Spleen (tissue), 13 donors: ENCODE measurements at places on chromosomes 7 and 10. TPM values are rescaled to one million over a fixed set of nuclear protein-coding genes. Genes with fewer than 3 reads are reported as not detected.

ZNF804B gene
- total RNA-seq: not detected

IFIT3 gene
- total RNA-seq: 19.1 TPM

ODAD2 gene
- 0.32 TPM for total RNA-seq

FAM237B gene
- total RNA-seq: not detected

ZKSCAN1 gene
- total RNA-seq: 75.0 TPM

MRPS33 gene
- total RNA-seq: 26.7 TPM

SLC35B4 gene
- total RNA-seq: 15.0 TPM

GRCh38 chr7:31857172-31857571 lies 170.2 kb downstream of the PPP1R17 start:
- H3K27me3 ChIP-seq: no peaks in the 10 kb centered on the region
- DNase-seq: no peak
- no peak overlapping the region for H3K4me3 ChIP-seq
- no peak overlapping the region for H3K27ac ChIP-seq

DNA sequence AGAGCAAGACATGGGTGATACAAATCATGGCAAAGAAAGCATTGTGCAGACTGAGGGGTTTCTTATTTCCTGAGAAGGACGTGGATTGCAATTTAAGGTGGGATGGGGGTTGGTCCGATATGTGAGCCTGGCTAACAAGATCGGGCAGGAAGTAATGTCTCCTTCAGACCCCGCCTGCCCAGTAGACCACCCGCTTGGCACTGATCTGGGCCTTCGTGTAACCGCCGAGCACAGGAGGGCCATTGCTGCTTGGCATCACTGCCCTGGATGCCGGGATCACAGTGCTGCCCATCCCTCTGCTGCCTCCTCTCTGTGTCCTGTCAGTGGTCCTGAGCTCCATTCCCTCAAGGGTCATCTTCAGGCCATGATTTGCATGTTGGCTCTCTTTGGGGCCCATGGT lies 214.6 kb upstream of the ZNF32 start:
- DNase-seq: no peak
- no peaks in the 10 kb centered on the region for H3K27me3 ChIP-seq
- H3K4me1 ChIP-seq: no peaks in the 10 kb centered on the region
- no peak overlapping the region for H3K4me3 ChIP-seq
- no peak overlapping the region for H3K27ac ChIP-seq

- no peak for DNase-seq
- H3K36me3 ChIP-seq: no peaks in the 10 kb centered on the region
- no peaks in the 10 kb centered on the region for H3K27me3 ChIP-seq
- no peak overlapping the region for H3K4me3 ChIP-seq
Measured at GRCh38 chr10:44240584-44241205, 144.2 kb downstream of the CXCL12 start.

- no peak overlapping the region for H3K27ac ChIP-seq
- peaks cover 3% of the 10 kb centered on the region for H3K4me1 ChIP-seq
- no peaks in the 10 kb centered on the region for H3K36me3 ChIP-seq
- DNase-seq: no peak
- H3K4me3 ChIP-seq: no peak overlapping the region
Measured at GRCh38 chr10:52437205-52437646, 123.1 kb downstream of the DKK1 start.

GRCh38 chr10:44853148-44853734 lies 57.9 kb upstream of the TMEM72 start:
- H3K27me3 ChIP-seq: no peaks in the 10 kb centered on the region
- no peaks in the 10 kb centered on the region for H3K36me3 ChIP-seq
- no peak overlapping the region for H3K27ac ChIP-seq

DNA sequence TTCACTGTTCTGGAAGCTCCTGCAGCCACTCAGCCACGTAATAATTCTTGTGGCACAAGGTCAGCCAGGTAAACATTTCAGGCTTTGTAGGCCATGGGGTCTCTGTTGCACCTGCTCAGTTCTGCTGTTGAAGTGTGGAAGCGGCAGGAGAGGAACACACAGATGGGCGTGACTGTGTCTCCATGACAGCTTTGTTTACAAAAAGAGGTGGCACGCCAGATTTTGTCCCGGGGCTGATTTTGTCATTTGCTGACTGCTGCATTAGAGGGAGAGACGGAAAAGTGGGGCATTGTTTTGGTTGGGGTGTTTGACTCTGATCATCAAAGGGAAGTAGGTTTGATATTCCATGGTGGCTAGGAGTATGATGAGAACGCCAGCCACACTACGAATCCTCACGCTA lies 103.1 kb downstream of the PRKAG2 start:
- H3K36me3 ChIP-seq: no peaks in the 10 kb centered on the region
- no peaks in the 10 kb centered on the region for H3K27me3 ChIP-seq
- peak; percentile 35 for DNase-seq
- H3K4me1 ChIP-seq: peaks cover under 1% of the 10 kb centered on the region

DNA sequence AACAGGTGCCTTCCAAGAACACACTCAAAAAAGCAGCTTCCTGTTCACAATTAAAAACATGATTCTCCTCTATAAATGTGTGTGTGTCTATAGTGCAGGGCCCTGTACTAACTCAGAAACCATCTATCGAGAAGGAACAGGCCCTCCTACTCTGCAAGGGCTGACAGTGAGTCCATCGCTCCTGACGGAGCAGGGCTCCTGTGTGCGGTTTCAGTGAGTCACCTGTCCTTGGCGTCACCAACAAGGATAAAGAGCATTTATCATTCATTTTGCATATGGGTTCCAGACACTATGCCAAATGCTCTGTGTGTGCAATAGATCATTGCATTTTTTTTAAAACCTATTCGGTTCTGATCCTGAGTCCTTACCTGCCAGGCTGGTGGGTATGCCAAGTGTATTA lies 63.7 kb downstream of the TACC2 start:
- H3K27ac ChIP-seq: no peak overlapping the region
- H3K36me3 ChIP-seq: no peaks in the 10 kb centered on the region
- peak; percentile 32 for DNase-seq

- no peak overlapping the region for H3K27ac ChIP-seq
- DNase-seq: peak; percentile 54
- no peaks in the 10 kb centered on the region for H3K27me3 ChIP-seq
- peaks cover 6% of the 10 kb centered on the region for H3K4me1 ChIP-seq
- H3K4me3 ChIP-seq: no peak overlapping the region
Measured at GRCh38 chr7:44216521-44217222, 15.9 kb downstream of the YKT6 start.

DNA sequence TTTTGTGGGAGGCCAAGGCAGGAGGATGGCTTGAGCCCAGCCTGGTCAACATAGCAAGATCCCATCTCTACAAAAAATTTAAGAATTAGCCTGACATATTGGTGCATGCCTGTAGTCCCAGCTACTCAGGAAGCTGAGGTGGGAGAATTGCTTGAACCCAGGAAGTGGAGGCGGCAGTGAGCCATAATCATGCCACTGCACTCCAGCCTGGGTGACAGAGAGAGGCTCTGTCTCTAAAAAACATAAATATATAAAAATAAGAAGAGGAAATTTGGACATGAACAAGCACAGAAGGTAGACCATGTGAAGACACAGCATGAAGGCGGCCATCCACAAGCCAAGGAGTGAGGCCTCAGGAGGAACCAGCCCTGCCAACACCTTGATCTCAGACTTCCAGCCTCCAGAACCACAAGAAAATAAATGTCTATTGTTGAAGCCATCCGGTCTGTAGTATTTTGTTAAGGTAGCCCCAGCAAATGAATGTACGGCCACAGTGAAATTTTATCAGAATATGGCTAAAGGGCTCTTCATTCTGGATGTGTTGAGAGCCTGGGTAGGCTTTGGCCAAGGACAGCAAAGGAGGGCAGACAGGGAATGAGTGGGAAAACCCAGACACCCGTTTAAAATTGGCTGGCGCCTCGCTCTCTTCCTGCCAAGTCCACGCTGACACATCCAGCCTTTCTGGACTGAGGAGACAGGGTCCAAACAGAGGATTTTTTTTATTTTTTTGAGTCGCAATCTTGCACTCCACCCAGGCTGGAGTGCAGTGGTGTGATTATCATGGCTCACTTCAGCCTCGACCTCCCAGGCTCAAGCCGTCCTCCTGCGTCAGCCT lies 12.9 kb upstream of the GRID2IP start:
- H3K27ac ChIP-seq: no peak overlapping the region
- H3K4me3 ChIP-seq: no peak overlapping the region
- no peaks in the 10 kb centered on the region for H3K27me3 ChIP-seq
- DNase-seq: no peak
- no peaks in the 10 kb centered on the region for H3K36me3 ChIP-seq

DNA sequence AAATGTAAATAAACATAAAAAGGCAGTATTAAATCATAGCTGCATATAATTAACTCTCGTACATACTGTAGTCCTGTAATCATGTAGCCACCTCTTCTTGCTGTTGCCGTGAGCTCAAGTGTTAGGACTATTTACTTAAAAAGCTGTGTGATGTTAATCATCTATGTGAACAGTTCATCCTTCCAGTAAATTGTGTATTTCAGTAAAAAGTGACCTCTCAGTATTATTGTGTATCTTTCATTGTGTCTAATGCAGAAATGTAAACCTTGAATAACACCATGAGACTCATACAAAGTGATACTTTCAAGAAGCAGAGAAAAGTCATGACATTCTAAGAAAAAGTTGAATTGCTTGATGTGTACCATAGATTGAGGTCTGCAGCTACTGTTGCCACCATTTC lies 38.0 kb downstream of the ADD3 start:
- H3K4me3 ChIP-seq: no peak overlapping the region
- no peaks in the 10 kb centered on the region for H3K27me3 ChIP-seq
- peaks cover 5% of the 10 kb centered on the region for H3K4me1 ChIP-seq
- H3K36me3 ChIP-seq: peaks cover 10% of the 10 kb centered on the region

- H3K27me3 ChIP-seq: no peaks in the 10 kb centered on the region
- DNase-seq: no peak
- no peak overlapping the region for H3K27ac ChIP-seq
- H3K36me3 ChIP-seq: no peaks in the 10 kb centered on the region
- H3K4me1 ChIP-seq: no peaks in the 10 kb centered on the region
Measured at GRCh38 chr7:68207676-68208075, 1211.0 kb downstream of the TYW1 start.

DNA sequence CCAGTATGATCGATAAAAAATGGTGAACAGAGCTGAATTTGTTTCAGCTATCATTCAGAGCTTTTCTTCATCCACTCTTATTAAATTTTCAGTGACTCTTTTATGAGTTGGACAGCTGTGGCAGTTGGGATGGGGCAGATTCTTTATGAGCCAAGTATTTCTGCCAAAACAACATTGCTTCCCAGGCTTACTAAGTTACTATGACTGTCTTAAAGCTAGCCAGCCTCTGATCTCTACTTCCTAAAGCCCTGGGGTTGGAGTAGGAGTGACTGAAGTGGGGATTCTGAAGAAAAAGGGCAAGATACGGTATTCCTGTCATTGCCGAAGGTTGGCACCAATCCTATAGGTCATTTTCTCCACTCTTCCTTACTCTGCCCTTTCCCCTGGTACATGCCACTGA lies 12.7 kb downstream of the RPP30 start:
- H3K36me3 ChIP-seq: peaks cover 37% of the 10 kb centered on the region
- H3K4me1 ChIP-seq: no peaks in the 10 kb centered on the region
- no peak overlapping the region for H3K4me3 ChIP-seq
- no peak for DNase-seq

DNA sequence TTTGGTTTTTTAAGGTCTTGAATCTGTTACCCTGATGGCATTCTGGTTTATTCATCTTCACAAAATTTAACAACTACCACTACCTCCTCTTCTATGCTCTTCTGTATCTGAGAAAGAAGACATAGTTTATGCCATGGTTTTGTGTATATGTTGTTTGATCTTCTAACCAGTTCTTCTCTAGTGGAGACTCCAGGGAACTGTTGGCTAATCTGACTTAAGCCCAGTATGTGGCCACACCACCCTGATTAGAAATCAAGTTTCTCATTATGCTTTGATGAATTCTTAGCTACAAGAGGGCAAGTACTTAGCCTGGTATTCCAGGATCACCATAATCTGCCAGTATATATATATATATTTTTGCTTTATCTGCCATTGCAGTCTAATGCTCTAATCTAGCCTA lies 99.5 kb upstream of the MXI1 start:
- no peak overlapping the region for H3K4me3 ChIP-seq
- DNase-seq: no peak
- H3K27ac ChIP-seq: no peak overlapping the region
- peaks cover 7% of the 10 kb centered on the region for H3K36me3 ChIP-seq
- no peaks in the 10 kb centered on the region for H3K27me3 ChIP-seq

GRCh38 chr7:155459700-155460461 lies 2.0 kb downstream of the EN2 start:
- H3K27ac ChIP-seq: no peak overlapping the region
- peak; percentile 29 for DNase-seq
- peaks cover 20% of the 10 kb centered on the region for H3K4me1 ChIP-seq

- no peak overlapping the region for H3K4me3 ChIP-seq
- H3K4me1 ChIP-seq: peaks cover 9% of the 10 kb centered on the region
- H3K36me3 ChIP-seq: no peaks in the 10 kb centered on the region
- no peaks in the 10 kb centered on the region for H3K27me3 ChIP-seq
Measured at GRCh38 chr10:36183726-36184125, 541.6 kb upstream of the FZD8 start.
